ENCODE measurements at places on chromosomes 7 and 10.
A peak's percentile ranks its signal among the peaks of the same experiment; 100 is the strongest.

DNA sequence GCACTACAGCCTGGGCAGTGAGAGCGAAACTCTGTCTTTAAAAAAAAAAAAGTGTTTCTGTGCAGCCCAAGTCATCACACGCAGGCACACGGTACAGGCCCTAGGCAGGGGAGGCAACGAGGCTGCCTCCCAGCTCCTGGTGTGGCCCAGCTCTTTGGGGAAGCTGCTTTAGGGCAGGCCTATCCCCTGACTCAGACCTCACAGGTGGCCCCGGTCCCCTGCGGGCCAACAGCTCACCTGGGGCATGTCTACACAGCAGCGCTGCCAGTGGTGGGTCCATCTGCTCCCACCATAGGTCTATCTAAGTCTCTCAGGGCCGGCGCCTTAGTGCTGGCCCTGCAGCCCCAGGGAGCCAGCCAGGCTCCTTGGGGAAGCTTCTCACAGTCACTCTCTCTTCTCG is 31.4 kb downstream of the ZAN start:
- peak; percentile 77 for DNase-seq

GRCh38 chr10:29880856-29881255 is 178.5 kb downstream of the JCAD start:
- DNase-seq: no peak

DNA sequence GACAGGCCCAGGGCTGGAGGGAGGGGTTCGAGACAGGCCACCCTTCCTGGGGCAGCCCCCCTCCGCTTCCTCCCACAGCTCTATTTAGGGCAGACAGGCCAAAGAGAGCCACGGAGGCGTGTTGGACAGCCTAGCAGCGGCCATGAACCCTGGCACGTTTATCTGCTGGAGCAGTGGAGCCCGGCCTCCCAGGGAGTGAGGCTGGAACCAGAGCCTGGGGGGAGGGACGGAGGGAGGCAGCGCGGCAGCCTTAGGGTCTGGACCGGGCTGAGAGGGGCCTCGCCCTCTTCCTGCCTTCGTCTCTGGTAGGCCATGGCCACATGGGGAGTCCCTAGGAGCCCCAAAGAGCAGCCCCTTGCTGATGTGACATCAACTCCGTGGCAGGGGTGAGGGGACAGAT is 17.1 kb downstream of the UNCX start:
- DNase-seq: no peak

DNA sequence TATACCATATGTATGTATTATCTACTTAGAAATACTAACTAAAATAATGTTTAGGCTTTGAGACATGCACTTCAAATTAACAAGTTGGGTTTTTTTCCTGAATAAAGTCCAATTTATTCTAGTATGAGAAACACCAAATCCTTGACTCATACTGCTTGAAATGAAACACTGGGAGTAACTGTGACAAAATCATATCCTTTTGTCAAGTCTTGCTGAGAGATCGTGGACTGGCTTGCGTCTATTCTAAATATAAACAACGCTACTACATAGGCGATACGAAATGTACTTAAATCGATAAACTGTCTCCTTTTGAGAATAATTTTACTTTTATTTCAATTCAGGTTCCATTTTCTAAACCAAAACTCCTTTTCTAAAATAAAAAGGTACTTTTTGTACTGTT is 16.3 kb downstream of the SMURF1 start:
- no peak for DNase-seq

GRCh38 chr10:98267894-98268693 is at the start of gene LOXL4:
TSS of gene LOXL4 (minus strand) at chr10:98268194. CDS start at chr10:98263019, 5,175 bp downstream.
- DNase-seq: no peak

- DNase-seq: no peak
These were observed 390.1 kb downstream of the GATA3 start for GRCh38 chr10:8444630-8445029.

DNA sequence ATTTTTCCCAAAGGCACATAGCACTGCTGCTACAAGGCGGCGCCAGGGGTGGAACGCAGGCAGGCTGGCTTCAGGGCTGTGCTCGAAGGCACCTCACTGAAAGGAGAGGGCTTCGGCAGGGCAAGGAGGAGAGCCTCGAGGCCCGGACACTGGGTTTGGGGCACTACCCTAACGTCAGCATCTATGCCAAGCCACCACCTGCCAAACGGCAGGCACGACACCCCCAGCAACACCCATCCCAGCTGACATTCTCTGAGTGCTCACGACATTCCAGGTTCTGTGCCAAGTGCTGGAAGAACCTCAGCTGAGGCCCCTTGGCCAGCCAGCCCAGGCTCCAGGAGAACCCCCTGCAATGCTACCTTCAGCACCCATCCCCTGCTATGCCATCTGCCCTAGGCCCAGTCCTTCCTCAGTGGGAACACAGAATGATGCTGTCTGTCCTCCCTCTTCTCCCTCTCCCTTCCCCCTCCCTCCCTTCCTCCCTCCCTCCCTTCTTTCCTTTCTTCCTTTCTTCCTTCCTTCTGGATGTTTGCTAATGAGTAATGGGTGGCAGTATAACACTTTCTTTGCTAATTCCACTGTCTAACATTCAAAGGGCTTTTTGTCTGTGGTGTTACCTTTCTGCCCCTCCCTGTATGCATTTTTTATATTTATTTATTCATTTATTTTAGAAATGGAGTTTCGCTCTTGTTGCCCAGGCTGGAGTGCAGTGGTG is 24.3 kb downstream of the ZCCHC24 start:
- DNase-seq: no peak

DNA sequence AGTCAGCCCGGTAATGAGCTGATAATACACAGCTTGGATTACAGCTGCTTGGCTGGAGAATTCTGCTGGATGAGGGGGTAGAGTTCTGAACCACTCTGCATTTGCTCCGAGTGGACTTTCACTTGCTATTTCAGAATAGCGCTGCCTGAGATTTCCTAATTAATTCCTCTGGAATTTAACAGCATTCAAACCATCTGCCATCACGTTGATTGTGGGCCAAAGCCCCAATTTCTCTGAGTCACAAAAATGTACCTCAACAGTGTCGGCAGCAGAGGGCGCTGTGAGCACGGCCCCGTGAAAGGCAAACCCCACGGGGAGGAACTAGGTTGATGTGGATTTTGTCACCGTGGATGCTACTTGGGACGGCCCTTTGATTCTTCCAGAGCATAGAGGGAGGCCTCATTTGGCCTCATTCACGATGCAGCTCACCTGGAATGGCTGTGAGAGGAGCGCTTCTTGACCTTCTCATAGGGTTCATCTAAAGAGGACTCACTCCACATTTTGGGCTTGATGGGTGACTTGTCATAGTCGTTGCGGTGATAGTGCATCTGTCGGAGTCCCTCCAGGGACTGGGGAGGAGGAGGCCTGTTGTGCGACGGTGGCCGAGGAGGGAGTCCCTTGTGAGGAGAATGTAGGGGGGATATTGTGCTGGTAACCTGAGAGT is 73.3 kb downstream of the PRPF18 start:
- no peak for DNase-seq

DNA sequence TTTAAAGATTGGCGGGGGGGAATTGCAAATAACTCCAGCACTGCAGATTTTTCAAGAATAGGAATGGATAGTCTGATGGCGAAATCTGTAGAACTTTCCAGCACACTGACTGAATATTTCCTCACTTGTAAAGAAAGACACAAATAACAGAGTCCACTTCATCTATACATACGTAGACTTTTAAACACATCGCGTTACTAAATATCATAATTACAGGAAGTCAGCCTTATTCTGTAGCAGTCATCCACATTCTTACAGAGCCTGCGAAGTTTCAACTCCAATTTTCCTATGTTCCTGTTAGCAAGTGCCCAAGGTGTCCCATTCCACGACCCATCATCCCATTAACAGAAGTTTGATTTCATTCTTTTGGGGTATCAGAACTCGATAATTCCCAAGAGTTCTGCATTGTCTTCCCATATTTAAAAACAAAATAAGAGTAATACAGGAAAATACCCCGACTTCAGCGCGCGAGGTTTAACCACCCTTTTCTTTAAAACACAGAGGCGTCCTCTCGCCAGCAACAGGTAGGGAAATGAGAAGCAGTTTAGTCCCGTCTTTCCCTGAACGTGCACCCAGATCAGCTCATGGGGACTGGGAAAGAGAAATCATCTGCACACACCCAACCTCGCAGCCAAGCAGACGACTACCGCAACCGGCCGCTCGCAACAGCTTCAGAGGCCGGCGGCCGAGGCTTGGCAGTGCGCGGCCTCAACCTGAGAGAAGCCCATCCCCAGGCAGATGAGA is 880 bp downstream of the HERC4 start:
- DNase-seq: peak; percentile 25

- peak; percentile 39 for DNase-seq
These were observed 113.4 kb downstream of the GPR37 start for GRCh38 chr7:124652237-124652636.

- peak; percentile 56 for DNase-seq
These were observed 62.0 kb downstream of the BBS9 start for GRCh38 chr7:33191340-33191739.

DNA sequence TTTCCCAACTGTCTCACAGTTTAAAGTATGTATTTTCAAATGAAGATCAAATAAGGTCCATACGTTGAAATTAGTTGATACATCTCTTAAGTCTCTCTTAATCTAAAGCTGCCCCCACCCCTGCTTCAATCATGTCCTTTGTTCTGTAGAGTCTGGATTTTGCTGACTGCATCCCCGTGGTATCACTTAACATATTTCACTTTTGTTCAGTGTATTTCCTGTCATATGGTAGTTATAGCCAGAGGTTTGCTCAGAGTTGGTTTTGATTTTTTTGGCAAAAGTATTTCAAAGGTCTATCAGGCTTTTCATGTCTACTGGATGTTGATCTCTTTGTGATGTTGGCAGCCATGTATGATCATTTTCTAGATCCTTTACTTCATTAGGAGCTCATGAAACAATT is 54.4 kb upstream of the ARID5B start:
- DNase-seq: no peak
